ENCODE measurements at places on chromosomes 4 and X.

- no peak for DNase-seq
- no peaks in the 10 kb centered on the region for H3K36me3 ChIP-seq
- no peaks in the 10 kb centered on the region for H3K27me3 ChIP-seq
Measured at GRCh38 chr4:123449362-123449761, 52.8 kb downstream of the SPRY1 start.

- DNase-seq = no peak
- no peak overlapping the region for H3K4me3 ChIP-seq
- no peaks in the 10 kb centered on the region for H3K4me1 ChIP-seq
Measured at GRCh38 chr4:22650771-22651170, 42.0 kb upstream of the GBA3 start.

DNA sequence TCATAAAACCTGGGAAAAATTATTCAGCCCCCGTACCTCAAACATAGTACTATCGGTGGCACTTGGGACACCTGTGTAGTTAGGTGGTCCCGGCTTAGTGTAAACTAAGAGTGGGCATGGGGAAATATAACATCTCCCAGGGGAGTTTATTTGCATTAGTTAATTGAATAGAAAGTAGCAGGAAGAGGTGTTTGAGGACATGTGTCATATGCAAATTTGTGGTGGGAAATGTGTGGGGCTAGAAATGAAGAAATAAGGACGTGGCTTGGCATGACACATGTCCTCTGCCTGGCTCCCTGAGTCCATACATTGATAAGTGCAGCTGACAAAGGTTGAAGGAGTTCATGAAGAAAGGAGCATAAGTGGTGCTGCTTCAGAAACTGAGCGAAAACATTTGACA lies 483.6 kb downstream of the SH2D1A start:
- H3K27ac ChIP-seq = no peak overlapping the region
- no peaks in the 10 kb centered on the region for H3K27me3 ChIP-seq
- no peaks in the 10 kb centered on the region for H3K36me3 ChIP-seq
- no peaks in the 10 kb centered on the region for H3K4me1 ChIP-seq
- H3K4me3 ChIP-seq = no peak overlapping the region

DNA sequence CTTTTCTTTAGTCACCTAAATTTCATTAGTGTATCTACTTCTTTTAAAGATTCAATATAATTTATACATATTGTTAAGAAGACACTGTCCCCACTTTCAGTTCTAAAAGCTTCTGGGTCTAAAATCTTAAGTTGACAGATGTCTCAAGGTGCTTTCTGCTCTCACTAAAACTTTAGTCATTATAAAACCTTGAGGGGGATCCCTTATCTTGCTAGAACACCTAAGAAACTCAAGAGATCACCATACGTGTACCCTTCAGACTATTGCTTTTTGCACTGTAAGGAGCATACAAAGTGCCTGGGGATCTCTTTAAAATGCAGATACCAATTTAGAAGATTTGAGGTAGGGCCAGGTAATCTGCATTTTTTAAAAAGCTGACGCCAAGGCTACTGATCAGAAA lies 30.1 kb downstream of the CYBB start:
- H3K4me1 ChIP-seq = no peaks in the 10 kb centered on the region
- H3K27ac ChIP-seq = no peak overlapping the region
- DNase-seq = no peak
- H3K27me3 ChIP-seq = no peaks in the 10 kb centered on the region
- no peaks in the 10 kb centered on the region for H3K36me3 ChIP-seq
- no peak overlapping the region for H3K4me3 ChIP-seq
